Mesenchymal stem cell (in vitro differentiated cells and primary cell): ENCODE measurements at places on chromosomes 5 and 9.

GRCh38 chr5:74206579-74207550 is 433.7 kb downstream of the ENC1 start:
- DNase-seq, result no peak

DNA sequence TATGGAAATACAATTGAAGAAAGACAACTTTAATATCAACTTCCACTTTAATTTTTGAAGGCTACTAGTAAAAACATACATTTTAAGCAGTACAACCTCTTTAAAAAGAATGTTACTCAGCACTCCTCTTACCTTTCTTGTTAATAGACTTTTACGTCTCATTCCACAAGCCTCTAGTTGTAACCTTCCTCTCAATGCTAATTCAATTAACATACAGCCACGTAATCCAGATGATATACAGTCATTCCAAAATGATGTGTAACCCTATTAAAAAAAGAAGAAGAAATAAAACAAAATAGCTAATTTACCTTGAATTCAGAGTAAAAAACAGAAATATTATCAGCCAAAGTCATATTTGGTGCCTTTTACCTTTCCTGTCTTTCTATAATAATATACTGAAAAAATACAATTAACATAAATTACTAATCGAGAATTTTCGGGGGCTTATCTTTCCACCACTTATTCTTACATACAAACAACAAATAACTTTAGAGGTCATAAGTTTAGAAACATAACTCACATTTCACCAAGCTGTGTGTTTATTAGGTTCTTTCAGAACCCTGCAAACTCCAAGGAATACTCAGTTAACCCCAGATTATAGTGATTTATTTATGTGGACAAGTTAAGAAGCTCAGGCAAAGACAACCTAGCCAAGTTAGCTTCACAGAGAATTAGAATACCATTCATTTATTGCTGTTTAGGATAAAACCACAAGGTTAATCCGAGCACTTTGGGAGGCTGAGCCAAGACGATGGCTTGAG is 30.3 kb downstream of the GOLPH3 start:
- no peak for DNase-seq

DNA sequence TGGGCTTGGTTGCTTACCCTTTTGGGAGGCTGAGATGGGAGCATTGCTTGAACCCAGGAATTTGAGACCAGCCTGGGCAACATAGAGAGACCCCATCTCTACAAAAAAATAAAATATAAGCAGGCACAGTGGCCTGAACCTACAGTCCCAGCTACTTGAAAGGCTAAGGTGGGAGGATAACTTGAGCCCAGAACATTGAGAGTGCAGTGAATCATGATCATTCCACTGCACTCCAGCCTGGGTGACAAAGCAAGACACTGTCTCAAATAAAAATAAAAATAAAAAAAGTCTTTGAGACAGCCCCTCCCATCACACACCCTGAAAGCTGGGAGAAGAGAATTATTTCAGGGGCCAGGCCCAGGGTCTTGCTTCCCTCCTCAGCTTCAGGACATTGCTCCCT is 251.8 kb downstream of the BRINP1 start:
- DNase-seq, result no peak

DNA sequence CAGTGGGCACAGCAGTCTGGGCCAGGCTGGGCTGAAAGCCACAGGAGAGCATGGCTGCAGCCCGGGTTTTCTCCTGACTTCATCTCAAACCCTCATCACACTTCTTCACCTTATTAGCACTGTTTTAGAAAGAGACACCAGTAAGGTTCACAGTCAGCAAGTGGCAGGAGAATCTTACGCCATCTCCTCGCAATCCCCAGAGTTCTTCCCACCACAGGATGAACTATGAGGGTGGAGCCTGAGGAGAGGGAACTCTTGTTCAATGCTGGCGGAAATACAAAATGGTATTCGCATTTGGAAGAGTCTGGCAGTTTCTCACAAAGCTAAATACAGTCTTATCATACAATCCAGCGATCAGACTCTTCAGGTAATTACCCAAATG is 14.7 kb downstream of the BICD2 start:
- DNase-seq, result peak; percentile 47

- no peak for DNase-seq
Measured at GRCh38 chr9:106421772-106422171, 441.2 kb upstream of the ZNF462 start.

GRCh38 chr5:177389241-177390169 is 5.3 kb downstream of the SLC34A1 start:
- DNase-seq, result peak; percentile 98
